Colonic mucosa (tissue), 4 donors: ENCODE measurements at places on chromosomes 1 and 21.

DNA sequence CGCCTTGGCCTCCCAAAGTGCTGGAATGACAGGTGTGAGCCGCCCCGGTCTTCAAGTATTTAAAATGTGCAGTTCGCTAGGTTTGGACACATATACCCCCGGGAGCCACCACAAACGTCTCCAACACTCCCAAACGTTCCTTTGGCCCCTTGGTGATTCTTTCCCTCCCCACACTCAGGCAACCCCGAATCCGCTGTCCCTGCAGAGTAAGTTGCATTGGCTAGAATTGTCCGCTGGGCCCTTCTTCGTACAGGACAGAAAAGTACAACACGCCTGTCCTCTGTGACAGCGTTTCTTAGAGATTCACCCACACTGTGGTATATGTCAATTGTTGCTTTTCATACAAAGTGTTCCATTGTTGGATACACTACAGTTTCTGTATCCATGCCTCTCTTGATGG lies 3.2 kb upstream of the PERM1 start:
- no peak for DNase-seq

- DNase-seq, result no peak
These were observed 509.3 kb upstream of the LRRC7 start for GRCh38 chr1:69058454-69058853.

- DNase-seq, result peak; percentile 57
These were observed 141.1 kb downstream of the TOMM20 start for GRCh38 chr1:234987415-234988154.

- DNase-seq, result peak; percentile 91
These were observed 47.0 kb downstream of the CYP2J2 start for GRCh38 chr1:59879574-59879973.

GRCh38 chr1:21437341-21437640 lies 2.6 kb upstream of the NBPF3 start:
- DNase-seq, result no peak

GRCh38 chr1:36951292-36951750 lies 83.0 kb downstream of the GRIK3 start:
- no peak for DNase-seq
